ENCODE measurements at places on chromosomes 3 and 15.
A peak's percentile ranks its signal among the peaks of the same experiment; 100 is the strongest.

- peak; percentile 30 for DNase-seq
Measured at GRCh38 chr3:52190294-52191074, 7.5 kb upstream of the ALAS1 start.

- DNase-seq = no peak
Measured at GRCh38 chr15:95347837-95348236, 982.7 kb upstream of the NR2F2 start.

GRCh38 chr15:95018888-95019545 is 787.7 kb downstream of the MCTP2 start:
- DNase-seq = no peak

DNA sequence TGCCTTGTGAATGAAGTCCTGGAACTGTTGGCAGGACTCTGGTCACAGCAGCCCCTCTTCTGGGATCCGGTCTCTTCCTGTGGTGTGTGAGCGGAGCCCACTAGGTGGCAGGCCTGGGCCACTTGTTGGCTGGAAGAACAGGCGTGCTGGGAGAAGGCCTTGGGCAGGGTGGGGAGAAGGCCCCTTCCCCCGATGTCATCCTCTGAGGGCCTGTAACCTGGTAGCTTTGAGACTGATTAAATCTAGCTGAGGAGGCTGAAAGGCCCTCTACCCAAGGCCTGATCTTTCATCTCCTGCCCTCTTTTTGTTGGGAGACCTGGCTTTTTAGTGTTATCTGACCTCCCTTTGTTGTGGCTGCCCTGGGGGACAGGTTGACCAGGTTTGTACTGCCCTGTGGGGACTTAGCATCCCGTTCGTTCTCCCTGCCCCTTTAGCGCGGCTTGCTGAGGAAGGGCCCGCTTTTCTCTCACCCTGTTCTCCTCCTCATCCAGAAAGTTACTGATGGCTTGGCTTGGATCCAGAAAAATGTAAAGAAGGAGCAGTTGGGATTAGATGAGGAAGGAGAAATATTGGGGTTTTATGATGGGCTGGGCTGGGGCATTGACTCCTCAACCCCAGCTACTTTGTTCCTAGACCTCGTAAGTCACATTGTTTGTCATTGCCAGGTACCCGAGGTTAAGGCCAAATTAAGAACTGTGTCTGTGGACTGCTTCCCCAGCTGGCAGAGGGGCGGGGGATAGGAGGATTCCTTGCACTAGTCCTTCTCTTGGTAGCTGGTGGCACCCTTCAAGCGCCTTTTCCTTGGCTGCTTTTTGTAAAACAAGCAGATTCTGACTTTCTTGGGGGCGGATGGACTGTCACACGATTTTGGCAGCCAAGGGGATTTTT is 48.5 kb downstream of the CHCHD6 start:
- DNase-seq = peak; percentile 84

DNA sequence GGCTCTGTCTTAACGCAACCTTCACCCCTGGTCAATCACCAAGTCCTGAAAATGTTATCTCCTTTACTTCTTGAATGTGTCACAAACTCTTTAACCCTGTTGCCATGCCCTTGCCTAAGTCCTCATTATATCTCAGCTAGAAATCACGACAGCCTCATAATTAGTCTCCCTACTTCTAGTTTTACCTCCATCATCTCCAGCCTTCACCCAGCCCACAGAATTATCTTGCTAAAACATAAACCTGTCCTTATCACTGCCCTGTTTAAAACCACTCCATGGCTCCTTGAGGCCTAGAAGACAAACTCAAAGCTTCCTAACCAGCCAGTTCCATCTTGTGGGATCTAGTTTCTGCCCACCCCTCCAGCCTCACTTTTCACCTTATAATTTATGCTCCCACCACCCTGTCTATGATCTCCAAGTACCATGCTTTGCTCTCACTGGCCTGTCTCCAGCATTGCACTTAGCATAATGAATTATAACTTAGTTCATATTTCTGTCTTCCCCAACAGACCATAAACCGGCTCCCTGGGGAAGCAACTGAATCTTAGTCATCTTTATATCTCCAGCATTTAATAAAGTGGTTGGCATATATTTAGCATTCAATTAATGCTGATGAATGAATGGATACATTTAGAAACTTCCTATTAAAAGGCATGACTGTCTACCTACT is 39.2 kb downstream of the GPR176 start:
- no peak for DNase-seq

DNA sequence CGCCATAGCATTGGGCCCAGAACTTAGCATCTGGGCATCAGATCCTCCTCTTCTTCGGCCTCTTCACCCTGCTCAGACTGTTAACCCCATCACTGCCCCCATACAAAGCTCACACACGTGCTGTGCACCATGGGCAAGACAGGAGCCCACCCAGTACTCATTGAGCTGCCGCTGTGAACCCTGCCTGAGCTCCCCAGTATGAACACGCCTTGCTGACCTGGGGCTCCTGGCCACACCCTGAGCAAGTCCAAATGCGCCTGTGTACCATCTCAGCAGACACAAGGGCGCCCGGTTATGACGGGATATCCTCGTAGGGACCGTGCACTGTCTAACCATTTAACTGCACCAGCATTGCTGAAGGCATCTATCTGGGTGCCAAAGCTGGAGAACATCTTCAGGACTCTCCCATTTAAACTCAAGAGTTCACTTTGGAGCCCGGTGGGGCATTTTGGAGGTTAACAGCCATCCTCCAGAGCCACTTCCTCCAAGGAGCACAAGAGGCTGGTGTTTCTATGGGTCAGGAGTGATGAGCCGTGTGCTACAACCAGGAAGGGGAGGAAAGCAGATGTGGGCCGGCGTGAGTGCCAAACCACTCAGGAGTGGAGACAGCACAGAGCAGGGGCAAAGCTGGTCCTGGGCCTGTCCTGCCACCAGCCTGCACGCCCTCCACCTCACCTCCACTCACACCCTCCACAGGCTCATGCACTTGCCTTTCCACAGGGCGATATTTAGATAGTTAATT is 12.1 kb downstream of the PRR23E start:
- no peak for DNase-seq

Measured in muscle of leg (tissue), 16 donors.